NCI-H510A (cell line): ENCODE measurements at places on chromosomes 5 and 9.

DNA sequence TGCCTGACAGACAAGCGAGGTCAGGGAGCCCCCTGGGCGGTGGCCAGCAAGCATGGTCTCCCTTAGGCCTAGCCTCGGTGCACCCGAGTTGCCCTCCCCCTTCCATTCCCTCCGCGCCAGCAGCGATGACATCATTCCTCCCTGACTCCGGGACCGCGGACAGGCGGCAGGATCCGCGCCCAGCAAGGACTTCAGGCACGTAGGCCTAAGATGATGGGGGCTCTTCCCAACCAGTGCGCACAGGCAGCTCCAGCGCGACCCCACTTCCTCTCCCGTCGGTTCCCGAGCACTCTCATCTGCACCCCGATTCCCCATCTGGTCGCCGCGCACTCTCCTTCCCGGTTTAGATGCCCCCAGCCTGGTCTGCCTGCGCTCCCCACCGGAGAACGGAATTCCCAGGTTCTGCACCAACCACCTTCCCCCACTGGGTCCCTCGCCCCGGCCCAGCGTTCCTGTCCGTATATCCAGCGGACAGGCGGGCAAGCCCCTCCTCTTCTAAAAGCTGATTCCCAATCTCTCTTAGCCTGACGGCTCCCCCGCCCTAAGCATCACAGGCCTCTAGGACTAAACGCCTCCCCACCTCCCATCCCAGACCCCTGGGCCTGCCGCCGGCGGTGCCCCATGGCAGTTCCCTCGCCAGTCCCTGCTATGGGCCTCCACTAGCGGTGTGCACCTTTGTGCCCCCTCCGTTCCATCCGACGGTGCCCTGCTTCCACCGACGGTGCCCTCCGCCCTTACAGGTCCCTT, 931 bp downstream of the FAM219A start:
- DNase-seq, result peak; percentile 33

DNA sequence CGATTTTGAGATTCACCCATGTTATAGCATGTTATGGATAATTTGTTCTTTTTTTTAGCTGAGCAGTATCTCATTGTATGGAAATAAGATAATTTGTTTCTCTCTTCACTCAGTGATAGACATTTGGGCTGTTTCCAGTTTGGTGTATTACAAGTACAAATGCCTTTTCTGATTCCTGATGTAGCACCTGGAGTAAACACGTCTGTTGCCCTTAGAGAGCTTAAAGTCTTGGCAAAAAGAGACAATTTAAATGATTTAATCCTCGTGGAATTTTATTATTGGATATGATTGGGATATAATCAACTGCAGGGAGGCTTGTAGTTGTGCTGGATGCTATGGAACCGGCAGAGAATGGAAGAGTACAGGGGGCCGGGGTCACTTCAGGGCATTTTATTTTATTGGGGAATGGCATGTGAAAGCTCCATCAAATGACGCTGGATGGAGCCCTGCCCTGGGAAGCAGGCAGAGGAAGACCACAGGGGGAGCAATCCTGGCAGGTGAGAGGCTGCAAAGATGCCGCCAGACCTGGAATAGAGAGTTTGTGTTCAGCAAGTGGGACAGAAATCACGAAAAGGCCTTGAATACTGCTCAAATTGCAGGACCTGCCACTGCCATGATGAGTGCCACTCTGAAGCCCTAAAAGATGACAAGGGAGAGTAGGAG, 31.0 kb upstream of the TGFBI start:
- DNase-seq, result no peak

DNA sequence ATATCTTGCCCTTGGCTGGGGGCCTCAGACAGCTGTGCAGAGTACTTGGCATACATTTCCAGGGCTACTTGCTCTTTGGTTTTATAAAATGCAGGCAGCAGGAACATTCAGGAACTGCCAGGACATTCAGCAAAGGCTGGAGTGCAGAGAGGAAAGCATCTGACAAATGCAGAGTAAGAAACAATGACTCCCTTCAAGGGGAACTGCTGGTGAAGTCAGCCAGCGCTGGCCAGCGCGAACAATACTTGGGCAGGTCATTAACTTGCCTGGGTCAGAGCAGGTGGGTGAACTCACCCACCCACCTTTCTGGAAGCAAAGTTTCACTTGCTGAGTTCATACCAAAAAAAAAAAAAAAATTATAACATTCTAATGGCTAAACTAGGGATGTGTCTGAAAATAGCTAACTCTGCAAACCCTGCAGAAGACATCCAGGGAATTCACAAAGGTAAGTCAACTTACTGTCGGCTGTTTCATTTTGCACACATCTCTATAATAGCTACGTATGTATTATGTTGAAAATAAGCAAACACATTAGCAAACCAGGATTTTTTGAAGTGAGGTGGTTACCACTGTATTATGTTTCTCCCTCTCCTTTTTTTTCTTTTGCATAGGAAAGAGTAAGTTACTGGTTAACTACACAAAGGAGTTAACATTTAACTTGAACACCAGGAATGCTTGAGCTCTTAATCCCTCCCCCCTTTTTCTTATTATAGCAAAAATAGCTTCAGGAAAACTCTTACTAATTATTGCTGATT, 152.2 kb downstream of the GLIS3 start:
- DNase-seq, result no peak

GRCh38 chr9:124657516-124657915, 113.6 kb downstream of the NR6A1 start:
- no peak for DNase-seq

DNA sequence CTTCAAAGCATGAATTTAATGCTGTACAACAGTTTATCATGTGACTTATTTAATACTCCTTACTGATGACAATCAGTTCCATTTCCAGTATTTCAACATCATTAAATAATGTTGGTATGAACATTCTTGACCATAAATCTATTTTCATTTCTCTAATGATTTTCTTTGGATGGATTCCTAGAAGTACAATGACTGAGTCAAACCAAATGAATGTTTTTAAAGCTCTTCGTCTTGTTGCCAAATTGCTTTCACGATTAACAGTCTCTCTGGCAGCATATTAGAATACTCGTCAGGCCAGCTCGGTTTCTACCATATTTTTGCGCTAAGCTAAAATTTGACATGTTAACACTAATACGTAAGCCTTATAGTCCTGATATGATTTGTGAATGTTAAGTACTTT, 197.0 kb downstream of the TRPM3 start:
- DNase-seq, result no peak

- no peak for DNase-seq
Observed at GRCh38 chr5:17398431-17398830, 99.6 kb upstream of the TAF11L2 start.

DNA sequence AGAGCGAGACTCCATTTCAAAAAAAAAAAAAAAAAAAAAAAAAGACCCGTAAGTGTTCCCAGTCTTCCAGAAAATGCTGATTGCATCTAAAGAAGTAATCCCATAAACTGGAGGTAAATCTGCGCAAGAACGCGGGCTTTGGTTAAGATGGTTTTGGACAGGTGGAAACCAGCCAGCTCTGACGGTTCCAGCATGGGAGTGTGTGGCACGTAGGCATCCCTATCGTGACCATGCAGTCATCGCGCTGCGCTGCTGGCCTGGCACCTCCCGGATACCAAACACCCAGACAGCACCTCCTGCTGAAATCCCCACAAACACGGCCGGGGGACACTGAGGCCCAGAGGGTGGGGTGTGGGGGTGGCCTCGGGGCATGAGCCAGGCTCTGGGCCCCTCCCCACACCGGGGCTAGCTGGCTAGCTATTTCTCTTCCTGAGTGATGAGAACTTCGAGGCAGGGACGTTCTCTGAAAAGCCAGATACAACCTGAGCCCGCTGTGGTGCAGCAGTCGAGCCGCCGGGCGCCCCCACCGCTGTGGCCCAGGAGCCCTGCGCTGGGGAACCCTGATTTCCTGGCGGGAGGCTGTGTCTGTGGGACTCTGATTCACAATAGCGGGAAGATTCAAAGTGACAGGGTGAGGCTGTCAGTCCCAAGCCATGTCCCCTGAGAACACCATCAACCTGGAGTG, 32.2 kb upstream of the NOTCH1 start:
- no peak for DNase-seq

DNA sequence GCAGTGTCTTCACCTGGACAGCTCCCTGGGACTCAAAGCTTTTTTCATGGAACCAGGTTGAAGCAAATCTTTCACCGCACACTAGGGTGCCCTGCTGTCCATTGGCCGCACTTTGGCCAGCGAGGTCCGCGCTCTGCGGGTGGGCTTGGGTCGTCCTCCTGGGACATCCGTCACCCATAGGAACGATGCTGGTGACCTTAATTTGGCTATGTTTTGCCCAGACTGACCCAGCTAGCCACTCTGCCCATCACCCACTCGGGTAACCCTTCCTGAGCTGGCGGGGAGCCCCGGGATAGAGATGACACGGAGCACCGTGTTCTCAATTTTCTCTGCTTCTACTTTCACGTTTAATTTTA, 25.9 kb downstream of the ZDHHC11B start:
- no peak for DNase-seq

DNA sequence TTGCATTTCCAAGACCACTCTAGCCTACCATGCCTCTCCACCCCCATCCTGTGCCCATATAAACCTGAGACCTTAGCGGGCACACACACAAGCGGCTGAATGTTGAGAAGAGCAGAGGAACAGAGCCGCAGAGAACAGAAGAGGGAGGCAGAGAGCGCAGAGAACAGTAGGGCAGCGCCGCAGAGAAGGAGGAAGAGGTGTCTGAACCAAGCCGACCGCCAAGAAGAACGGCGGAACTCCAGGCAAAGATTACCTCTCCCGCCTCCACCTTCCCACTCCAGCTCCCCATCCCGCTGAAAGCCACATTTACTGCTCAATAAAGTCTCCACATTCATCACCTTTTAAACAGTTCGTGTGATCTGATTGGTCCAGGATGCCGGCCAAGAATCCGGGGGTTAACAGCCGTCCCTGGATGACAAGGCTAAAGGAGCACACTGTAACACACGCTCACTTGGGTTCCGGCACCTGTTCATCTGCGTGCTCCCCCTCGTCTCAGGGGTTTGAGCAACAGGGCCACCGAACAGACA, 33.2 kb downstream of the GRIN3A start:
- DNase-seq, result no peak

GRCh38 chr5:111364992-111365391, 140.8 kb downstream of the CAMK4 start:
- no peak for DNase-seq

DNA sequence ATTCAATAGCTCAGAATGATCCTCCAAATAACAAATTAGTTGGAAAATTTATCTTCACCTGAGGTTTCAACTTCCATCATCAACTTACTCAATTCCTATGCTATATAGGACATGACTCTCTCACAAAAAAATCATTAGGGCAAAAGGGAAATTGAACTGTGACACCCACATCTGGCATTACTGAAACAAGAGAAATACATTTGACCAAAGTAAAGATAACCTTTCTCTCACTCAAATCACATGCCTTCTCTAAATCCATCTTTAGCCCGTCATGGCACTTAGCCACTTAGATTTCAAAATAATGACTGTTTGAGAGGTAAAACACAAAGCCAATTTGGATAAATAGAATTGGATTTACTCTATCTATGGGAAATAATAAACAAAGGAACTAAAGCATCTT, 126.4 kb downstream of the ADAMTS6 start:
- DNase-seq, result no peak

GRCh38 chr5:149770236-149770635, 40.1 kb downstream of the PPARGC1B start:
- no peak for DNase-seq

DNA sequence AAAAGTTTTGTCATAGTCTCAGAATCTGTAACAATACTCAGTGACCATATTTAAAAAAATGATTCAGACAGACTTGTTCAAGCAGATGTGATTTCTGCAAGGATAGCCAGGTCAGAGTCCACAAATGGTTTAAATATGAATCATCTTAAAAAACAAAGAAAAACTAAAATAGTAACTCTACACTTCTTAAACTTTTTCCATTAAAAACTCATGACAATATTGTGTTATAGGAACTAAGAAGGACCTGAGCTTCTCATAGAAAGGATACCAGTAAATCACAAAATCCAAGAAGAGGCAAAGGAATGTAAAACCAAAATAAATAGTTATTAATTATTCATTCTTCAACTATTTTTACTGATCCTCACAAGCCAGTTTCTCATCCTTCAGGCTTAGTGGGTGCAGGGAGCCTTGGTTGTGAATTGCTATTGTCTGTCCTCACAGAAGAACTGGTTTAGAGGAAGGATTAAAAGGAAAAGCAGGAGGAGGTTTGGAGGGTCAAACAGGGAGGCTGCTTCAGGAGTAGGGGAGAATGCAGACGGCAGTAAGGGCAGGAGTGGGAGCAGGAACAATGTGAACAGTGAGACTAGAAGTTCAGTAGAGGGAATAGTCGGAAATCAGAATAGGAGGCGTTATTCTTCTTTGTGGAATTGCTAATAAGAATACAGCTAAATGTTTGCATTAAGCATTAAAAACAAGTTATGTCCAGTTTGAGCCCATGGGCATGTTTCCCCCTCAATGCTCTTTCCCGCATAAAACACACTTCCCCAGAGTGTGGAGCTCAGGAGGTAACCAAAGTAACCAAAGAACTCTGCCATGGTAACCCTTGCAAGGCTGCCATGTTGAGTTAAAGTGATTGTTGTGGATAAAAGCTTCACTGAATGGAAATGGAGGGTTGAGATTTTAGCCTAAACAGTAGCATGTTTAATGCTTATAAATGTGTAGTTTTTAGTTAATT, 110.7 kb downstream of the CCDC192 start:
- DNase-seq, result no peak

DNA sequence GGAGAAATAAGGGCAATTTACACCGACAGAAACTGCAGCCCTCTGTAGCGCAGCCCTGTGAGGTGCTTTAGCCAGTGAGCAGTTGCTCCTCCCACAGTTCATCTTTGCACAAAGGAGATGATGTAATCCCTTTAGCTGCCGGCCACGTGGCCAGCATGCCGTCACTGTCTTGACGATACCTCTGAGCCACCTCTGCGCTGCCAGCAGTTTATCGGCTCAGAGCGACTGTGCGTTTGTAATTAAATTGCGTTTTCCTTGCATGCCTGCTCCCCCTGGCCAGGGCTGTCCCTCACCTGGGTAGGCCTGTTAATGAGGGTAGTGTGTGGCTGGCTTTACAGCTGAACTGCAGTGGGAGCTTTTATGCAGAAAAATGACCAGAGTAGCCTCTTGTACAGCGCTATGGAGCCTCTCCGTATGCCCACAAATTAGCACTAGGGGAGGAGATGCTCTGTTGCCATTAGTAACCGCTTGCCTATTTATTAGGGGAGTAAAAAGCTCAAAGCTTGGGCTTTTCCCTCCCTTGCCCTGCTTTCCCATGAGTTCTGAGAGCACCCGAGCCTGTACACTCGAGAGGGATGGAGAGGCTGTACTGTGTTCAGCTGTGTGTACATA, 107.0 kb downstream of the TRIO start:
- DNase-seq, result peak; percentile 92
